EH (cell line): ENCODE measurements at places on chromosomes 5 and 9.

DNA sequence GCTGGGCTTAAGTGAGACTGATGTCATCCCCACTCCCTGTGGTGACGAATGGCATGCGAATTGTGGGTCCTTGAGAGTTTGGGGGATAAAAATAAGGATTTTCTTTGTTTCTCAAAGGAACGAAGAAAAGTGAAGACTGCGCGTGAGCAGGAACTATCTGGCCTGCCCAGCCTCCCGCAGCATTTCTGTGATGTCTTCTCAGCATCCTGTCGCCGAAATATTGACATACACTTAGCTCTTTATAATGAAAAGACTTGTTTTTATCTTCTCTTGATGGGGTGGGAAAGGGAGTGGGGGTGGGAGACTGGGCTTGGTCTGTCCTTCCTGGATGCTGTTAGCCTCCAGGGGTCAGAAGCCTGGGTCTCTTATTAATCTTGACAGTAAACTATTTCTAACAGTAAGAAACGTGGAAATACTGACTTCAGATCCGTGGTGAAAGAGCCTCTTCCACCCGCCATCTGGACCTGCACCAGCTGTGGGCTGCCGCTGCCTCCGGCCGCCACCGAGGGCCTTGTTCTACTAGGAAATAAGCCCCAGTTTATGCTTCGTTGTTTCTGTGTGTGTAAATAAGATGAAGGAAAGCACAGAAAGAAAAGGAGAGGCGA is 239.6 kb downstream of the FANCC start:
- no peak for DNase-seq

DNA sequence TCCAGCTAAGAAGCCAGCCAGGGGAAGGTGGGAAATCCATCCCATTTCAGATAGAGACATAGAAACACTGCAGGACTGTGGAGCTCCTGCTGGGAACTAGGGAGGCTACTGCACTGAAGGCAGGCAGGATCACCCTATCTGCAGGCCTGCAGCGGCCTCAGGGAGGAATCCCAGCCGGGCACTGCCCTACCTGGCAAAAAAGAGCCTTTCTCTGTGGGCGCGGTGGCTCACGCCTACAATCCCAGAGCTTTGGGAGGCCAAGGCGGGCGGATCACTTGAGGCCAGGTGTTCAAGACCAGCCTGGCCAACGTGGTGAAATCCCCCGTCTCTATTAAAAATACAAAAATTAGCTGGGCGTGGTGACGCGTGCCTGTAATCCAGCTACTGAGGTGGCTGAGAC is 71.4 kb upstream of the PHYKPL start:
- DNase-seq, result no peak

GRCh38 chr9:81871695-81872094 is 56.5 kb upstream of the SPATA31D4 start:
- DNase-seq, result peak; percentile 89

- peak; percentile 27 for DNase-seq
These were observed 1.1 kb upstream of the ELL2 start for GRCh38 chr5:95962785-95963184.

- DNase-seq, result no peak
These were observed 223.1 kb downstream of the GNA14 start for GRCh38 chr9:77424993-77425392.

DNA sequence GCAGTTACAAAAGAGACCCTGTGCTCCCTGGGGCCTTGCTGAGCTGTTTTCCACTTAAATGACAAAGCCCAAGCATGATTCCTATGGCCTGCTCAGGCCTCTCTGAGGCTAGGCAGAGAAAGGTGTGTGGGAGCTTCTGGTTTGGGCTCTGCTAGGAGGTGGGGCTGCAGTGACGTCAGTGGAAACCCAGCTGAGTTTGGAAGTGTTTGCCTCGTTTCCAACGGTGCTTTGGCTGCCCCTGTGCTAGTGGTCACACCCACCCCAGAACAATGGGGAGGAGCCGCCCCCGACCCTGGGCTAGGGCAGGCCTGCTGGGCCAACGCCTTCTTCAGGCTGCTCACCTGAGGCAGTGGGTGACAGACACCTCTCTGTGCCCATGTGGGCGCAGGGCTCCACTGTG is 10.4 kb downstream of the ANGPTL2 start:
- DNase-seq, result no peak

DNA sequence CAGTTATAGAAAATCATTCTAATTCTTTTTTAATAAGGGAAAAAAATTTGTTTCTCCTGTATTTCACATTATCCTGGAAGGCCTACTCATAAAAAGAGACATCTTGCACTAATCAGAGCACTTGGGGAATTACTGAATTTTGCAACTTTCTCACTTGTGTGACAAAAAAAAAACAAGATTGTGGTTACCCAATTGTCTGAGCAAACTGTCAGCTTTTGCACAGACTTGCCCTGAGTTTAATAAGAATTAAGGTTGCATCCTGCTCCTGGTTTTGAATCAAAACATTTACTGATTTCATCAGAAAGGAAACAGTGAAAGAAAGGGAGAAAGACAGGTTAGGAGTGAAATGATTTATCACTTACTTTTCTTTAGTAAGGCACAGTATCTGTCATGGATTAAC is 10.6 kb upstream of the SH3RF2 start:
- DNase-seq, result peak; percentile 74

GRCh38 chr9:93451849-93452709 is 594 bp downstream of the FAM120A start:
- peak; percentile 47 for DNase-seq

- peak; percentile 49 for DNase-seq
These were observed 1.4 kb upstream of the COL27A1 start for GRCh38 chr9:114153761-114154599.

- DNase-seq, result peak; percentile 47
These were observed 38.9 kb upstream of the STX17 start for GRCh38 chr9:99867536-99867935.

DNA sequence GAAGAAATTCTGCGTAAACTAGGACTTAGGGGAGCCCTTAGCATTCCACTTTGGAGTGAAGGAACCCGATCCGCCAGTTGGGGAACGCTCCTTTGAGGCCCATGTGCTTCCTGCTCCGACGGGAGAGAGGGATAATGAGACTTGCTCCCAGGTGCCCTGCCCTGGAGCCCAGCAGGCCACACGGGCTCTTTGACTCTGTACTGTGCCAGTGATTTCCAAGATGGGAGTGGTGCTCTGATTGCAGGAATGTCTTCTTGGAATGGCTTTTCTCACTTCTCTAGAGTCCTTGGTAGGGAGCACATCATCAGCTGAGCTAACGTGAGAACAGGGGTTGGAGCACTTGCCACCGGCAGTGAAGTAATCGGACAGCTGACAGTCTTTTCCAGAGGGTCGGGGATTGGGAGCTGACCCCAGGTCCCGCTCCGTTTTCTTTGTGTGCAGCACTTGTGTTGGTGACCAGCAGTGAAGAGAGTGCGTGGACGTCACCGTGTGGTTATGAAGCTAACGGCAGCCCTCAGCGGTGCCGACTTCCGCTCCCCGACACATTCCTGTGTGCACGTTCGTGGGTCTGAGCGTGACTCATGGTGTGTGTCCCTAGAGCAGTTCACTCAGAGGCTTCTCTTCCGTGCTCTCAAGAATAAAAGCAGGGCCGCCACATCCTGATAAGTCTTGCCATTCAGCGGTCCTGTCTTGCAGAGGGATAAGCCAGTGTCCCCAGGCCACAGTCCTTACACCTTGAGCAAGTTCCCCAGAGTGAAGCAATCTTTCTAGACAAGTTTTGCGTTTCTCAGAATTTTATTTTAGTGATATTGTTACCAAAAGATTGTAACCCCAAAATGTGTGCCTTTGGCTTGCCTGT is 25.6 kb downstream of the ABL1 start:
- DNase-seq, result peak; percentile 98

DNA sequence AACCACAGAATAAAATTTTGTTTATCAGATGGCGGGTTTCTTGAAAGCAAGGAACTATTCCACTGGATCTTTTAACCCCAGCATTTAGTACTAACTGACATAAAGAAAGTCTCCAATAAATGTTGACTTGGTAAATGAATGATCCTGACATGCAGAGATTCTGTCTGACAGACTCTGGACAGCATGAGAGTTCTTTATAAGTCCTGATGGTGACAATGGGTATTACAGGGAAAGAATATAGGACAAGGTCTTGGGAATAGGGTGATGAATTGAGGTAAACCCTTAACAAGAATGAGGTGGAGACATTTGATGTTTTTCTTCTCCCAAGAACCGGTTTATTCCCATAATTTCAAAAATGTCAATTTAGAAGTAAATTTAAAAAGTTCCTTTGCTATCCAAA is 453.9 kb downstream of the TUSC1 start:
- DNase-seq, result no peak

DNA sequence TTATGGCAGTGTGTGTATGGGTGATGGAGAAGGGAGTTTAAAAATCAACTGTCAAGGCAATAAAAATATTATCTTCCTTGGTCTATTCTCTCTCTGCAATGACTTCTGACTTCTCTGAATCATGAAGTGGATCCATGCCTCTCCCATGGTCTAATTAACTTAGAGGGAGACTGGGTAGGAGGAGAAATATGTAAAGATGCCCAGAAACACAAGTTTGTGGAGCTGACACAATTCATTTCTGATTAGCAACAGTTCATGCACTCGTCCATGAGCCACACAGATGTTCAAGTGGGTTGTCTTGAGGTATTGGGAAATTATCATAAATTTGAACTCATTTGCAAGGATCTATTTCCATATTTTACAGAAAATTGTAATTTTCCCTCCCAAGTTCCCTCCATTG is 38.1 kb downstream of the INSYN2B start:
- DNase-seq, result peak; percentile 49

DNA sequence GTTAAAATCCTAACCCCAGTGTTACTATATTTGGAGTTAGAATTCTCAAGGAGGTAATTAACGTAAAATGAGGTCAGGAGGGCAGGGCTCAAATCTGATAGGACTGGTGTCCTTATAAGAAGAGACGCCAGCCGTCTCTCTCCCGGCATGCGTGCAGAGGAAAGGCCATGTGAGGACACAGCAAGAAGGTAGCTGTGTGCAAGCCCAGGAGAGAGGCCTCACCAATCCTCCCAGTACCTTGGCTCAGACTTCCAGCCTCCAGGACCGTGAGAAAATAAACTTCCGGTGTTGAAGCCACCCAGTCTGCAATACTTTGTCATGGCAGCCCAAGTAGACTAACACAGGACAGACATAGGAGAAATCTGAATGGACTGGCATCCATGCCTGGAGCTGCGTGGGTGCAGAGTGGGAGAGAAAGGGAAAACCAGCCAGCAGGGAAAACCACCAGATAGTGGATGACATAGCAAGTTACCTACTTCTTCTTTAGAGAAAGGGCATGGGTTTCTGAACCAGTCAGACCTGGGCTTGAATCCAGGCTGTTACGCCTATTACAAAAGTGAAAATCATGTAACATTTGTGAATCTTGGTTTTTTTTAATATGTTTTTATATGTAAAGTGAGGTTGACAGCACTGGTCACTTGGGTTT is 89.2 kb downstream of the FSTL4 start:
- DNase-seq, result no peak
